ENCODE measurements at places on chromosomes 5 and 9. TPM values are rescaled to one million over a fixed set of nuclear protein-coding genes. Genes with fewer than 3 reads are reported as not detected.

Gene OLFM1
- total RNA-seq, result not detected

Gene PAIP2
- total RNA-seq, result 127 TPM

Gene PCDHGB2
- total RNA-seq, result 0.18 TPM

Gene CDH9
- not detected for total RNA-seq

Gene GTF3C5
- total RNA-seq, result 67.3 TPM

Gene RBM22
- 70.7 TPM for total RNA-seq

Gene SPINK5
- not detected for total RNA-seq

Gene MLANA
- not detected for total RNA-seq

Gene TMEM174
- not detected for total RNA-seq

Gene HINT2
- total RNA-seq, result 77.8 TPM

Gene AGXT2
- total RNA-seq, result not detected

Gene LCN1
- total RNA-seq, result not detected

- H3K27me3 ChIP-seq, result no peaks in the 10 kb centered on the region
- no peak overlapping the region for H3K4me3 ChIP-seq
- no peak overlapping the region for H3K27ac ChIP-seq
- H3K36me3 ChIP-seq, result no peaks in the 10 kb centered on the region
- H3K4me1 ChIP-seq, result no peaks in the 10 kb centered on the region
Observed at GRCh38 chr9:135761845-135762168, 59.8 kb downstream of the KCNT1 start.

GRCh38 chr9:122374885-122375420 is 4.1 kb downstream of the PTGS1 start:
- H3K27me3 ChIP-seq, result peaks cover 22% of the 10 kb centered on the region
- H3K36me3 ChIP-seq, result no peaks in the 10 kb centered on the region
- H3K4me3 ChIP-seq, result no peak overlapping the region
- H3K27ac ChIP-seq, result no peak overlapping the region
- H3K4me1 ChIP-seq, result peaks cover 6% of the 10 kb centered on the region

DNA sequence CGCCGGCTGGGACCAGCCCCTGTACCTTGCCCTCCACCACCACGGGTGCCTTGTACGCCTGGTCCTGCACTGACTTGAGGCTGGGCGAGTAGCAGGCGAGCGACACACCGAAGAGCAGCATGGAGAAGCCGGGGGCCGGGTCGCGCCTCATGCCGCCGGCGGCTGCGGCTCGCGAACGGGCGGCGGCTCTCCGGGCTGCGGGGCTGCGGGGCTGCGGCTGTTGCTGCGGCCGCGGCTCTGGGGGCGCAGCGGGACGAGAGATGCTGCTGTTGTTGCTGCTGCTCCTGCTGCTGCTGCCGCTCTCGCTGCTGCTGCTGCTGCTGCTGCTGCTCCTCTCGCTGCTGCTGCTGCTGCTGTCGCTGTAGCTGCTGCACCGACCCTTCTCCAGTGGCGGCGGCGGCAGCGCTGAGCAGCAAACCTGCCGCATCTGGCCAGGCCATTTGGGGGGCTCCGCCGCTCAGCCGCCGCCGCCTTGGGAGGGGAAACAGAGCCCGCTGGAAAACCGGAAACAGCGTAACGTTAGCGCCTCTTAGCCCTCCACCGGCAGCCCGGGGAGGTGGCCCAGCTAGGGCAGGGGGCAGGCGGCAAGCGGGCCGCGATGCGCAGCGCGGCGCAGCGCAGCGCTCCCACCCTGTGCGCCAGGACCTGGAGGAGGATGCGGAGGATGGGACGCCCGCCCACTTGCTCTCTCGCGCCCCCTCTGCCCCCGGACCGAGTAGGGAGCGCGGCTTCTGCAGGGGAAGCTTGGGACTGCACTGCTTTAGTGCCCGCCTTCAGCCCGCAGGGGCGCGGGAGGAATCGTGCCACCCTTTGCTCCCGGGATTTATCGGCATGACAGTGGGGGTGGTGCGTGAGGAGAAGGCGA is at the start of gene NRG2:
Gene NRG2 (minus strand): TSS at position 657 of the 865 bp plus-strand sequence.
- no peak within 1 kb of the TSS for H3K27ac ChIP-seq
- H3K27me3 ChIP-seq, result peaks cover 69% of the 10 kb centered on the region

GRCh38 chr9:95091601-95092261 is 225.8 kb downstream of the FANCC start:
- no peak overlapping the region for H3K27ac ChIP-seq
- peaks cover 13% of the 10 kb centered on the region for H3K4me1 ChIP-seq
- no peaks in the 10 kb centered on the region for H3K27me3 ChIP-seq
- DNase-seq, result no peak

DNA sequence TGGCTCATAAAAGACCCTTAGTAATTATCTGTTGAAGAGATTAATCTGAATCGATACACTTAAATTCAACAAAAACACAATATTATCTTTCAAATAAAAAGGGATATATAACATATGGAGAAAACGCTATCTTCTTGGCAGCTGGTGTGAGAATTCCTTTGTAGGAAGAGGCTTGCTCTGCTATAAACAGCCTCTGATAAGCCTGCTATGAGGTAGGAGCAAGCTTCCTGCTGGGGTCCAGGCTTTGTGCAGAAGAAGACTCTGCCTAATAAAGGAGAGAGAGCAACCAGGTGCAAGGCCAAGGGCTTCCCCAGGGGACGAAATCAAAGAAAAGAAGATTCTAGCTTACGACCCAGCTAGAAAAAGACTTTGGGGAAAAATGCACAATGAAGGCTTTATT is 43.3 kb upstream of the SSBP2 start:
- no peak overlapping the region for H3K4me3 ChIP-seq
- H3K36me3 ChIP-seq, result no peaks in the 10 kb centered on the region
- no peaks in the 10 kb centered on the region for H3K4me1 ChIP-seq
- H3K27ac ChIP-seq, result no peak overlapping the region
- peaks cover 3% of the 10 kb centered on the region for H3K27me3 ChIP-seq
- no peak for DNase-seq

- no peak overlapping the region for H3K27ac ChIP-seq
- H3K36me3 ChIP-seq, result no peaks in the 10 kb centered on the region
- DNase-seq, result no peak
- H3K4me3 ChIP-seq, result no peak overlapping the region
Observed at GRCh38 chr9:38281196-38281595, 111.3 kb upstream of the ALDH1B1 start.

DNA sequence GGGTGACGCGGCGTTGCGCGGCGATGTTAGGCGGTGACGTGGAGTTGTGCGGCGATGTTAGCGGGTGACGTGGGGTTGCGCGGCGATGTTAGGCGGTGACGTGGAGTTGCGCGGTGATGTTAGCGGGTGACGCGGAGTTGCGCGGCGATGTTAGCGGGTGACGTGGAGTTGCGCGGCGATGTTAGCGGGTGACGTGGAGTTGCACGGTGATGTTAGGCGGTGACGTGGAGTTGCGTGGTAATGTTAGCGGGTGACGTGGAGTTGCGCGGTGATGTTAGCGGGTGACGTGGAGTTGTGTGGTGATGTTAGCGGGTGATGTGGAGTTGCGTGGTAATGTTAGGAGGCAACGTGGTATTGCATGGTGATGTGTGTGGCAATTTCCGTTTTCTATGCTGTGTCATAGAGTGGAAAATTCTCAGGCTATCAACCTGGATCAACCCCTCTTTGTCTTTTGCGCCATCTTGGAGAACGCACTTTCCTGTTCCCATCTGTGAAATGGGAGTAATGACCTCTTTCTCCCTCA is 76.0 kb downstream of the ANKRD33B start:
- no peak for DNase-seq
- no peak overlapping the region for H3K4me3 ChIP-seq
- H3K27ac ChIP-seq, result no peak overlapping the region
- peaks cover 32% of the 10 kb centered on the region for H3K36me3 ChIP-seq

- H3K27me3 ChIP-seq, result no peaks in the 10 kb centered on the region
- H3K27ac ChIP-seq, result no peak overlapping the region
- DNase-seq, result no peak
Observed at GRCh38 chr9:114210691-114211276, 55.4 kb downstream of the COL27A1 start.

DNA sequence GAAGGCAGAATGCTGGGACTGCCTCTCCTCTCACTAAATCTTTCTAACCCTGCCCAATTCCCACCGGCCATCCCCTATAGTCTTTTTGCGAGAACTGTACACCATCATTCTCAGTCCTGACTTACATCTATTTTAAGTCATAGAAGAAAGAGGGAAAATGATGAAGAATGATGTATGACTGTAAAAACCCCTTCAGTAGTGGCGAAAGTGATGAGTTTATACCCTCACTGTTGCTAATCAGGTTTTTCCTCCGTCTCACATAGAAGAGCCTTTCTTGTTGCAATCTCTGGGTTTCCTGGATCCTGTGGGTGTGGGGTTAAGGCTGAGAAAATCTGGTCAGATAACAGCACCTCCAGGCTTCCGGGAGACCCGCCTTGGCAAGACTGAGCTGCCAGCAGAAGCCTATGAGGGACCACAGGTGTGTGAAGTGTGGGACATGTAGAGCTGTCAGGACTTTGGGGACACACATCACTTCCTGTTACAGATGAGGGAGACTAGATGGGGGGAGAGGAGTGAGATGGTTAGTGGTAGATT is 147.1 kb upstream of the SLC12A2 start:
- no peaks in the 10 kb centered on the region for H3K36me3 ChIP-seq
- H3K27ac ChIP-seq, result no peak overlapping the region
- H3K27me3 ChIP-seq, result no peaks in the 10 kb centered on the region
- H3K4me3 ChIP-seq, result no peak overlapping the region

GRCh38 chr9:96009690-96010472 is 134.4 kb downstream of the ERCC6L2 start:
- H3K27me3 ChIP-seq, result no peaks in the 10 kb centered on the region
- H3K4me3 ChIP-seq, result no peak overlapping the region
- peak overlapping the region; percentile 81 for H3K27ac ChIP-seq
- DNase-seq, result peak; percentile 83

DNA sequence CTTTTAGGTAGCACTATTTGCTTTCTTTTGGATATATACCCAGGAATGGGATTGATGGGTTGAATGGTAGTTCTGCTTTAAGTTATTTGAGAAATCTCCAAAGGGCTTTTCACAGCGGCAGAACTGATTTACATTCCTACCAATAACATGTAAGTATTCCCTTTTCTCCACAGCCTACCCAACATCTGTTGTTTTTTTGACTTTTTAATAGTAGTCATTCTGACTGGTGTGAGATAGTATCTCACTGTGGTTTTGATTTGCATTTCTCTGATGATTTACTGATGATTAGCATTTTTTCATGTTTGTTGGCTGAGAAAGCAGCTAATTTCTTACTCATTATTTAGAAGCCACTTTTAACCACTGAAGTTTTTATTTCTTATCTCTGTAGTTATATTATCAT is 221.1 kb upstream of the ACTBL2 start:
- H3K4me1 ChIP-seq, result no peaks in the 10 kb centered on the region
- no peak for DNase-seq
- H3K27me3 ChIP-seq, result no peaks in the 10 kb centered on the region
- H3K36me3 ChIP-seq, result no peaks in the 10 kb centered on the region

- peaks cover 43% of the 10 kb centered on the region for H3K4me1 ChIP-seq
- no peak for DNase-seq
- H3K27me3 ChIP-seq, result no peaks in the 10 kb centered on the region
- no peaks in the 10 kb centered on the region for H3K36me3 ChIP-seq
- H3K27ac ChIP-seq, result no peak overlapping the region
Observed at GRCh38 chr9:4980086-4980727, 4.9 kb upstream of the JAK2 start.

- no peak overlapping the region for H3K4me3 ChIP-seq
- no peak for DNase-seq
- H3K4me1 ChIP-seq, result peaks cover 4% of the 10 kb centered on the region
- H3K27ac ChIP-seq, result no peak overlapping the region
Observed at GRCh38 chr5:139925650-139926640, 117.2 kb downstream of the NRG2 start.

DNA sequence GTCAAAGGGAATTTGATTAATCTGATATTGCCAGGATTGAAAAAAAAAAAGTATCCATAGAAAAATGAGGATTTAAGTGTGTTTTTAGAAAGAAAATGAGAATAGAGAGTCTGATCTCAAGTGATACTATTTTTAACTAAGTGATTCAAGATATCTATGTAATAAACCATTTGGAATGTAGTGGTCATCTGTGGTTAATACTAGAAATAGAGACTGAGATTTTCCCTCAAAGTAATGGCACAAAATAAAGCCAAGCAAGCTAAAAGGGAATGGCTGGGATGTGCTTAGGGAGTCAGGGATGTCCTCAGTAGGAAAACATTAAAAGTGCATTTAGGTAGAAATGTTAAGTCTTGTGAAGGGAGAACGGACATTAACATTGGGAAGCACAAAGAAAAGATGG is 90.6 kb downstream of the FBXO4 start:
- H3K4me3 ChIP-seq, result no peak overlapping the region
- no peak overlapping the region for H3K27ac ChIP-seq
- no peaks in the 10 kb centered on the region for H3K4me1 ChIP-seq
- H3K27me3 ChIP-seq, result peaks cover 11% of the 10 kb centered on the region

GRCh38 chr5:157160001-157160400 is 6.1 kb downstream of the GARIN3 start:
- H3K36me3 ChIP-seq, result no peaks in the 10 kb centered on the region
- peak overlapping the region; percentile 93 for H3K27ac ChIP-seq
- no peaks in the 10 kb centered on the region for H3K27me3 ChIP-seq
- DNase-seq, result peak; percentile 56

GRCh38 chr9:79201636-79202035 is 370.1 kb upstream of the TLE4 start:
- no peak for DNase-seq
- no peaks in the 10 kb centered on the region for H3K36me3 ChIP-seq
- H3K4me1 ChIP-seq, result no peaks in the 10 kb centered on the region
- H3K4me3 ChIP-seq, result no peak overlapping the region
- no peaks in the 10 kb centered on the region for H3K27me3 ChIP-seq

- no peak overlapping the region for H3K4me3 ChIP-seq
- no peaks in the 10 kb centered on the region for H3K4me1 ChIP-seq
- H3K36me3 ChIP-seq, result no peaks in the 10 kb centered on the region
- DNase-seq, result no peak
- peaks cover 5% of the 10 kb centered on the region for H3K27me3 ChIP-seq
Observed at GRCh38 chr9:19769213-19769612, 19.6 kb downstream of the SLC24A2 start.

GRCh38 chr5:92455011-92455410 is 1071.9 kb upstream of the ARRDC3 start:
- no peak overlapping the region for H3K4me3 ChIP-seq
- DNase-seq, result no peak
- H3K27me3 ChIP-seq, result no peaks in the 10 kb centered on the region
- H3K36me3 ChIP-seq, result no peaks in the 10 kb centered on the region
- H3K27ac ChIP-seq, result no peak overlapping the region
